ENCODE measurements at places on chromosomes 6 and 20.
A peak's percentile ranks its signal among the peaks of the same experiment; 100 is the strongest.

GRCh38 chr6:169991031-169991390 is 239.6 kb downstream of the ERMARD start:
- no peak for DNase-seq

DNA sequence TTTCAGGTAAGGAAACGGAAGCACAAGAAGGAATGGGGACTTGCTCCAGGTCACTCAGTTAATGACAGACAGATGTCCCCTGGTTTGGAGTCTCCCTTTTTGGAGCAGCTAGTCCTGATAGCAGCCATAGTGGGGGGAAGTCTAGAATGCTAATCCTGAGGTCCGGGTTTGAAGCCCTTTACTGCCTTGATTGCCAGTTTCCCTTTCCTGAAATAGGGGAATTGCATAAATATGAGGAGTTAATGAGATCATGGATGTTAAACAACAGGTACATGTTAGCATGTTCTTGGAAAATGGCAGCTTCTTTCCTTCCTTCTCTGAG is 341 bp upstream of the TTPAL start:
- DNase-seq: no peak

DNA sequence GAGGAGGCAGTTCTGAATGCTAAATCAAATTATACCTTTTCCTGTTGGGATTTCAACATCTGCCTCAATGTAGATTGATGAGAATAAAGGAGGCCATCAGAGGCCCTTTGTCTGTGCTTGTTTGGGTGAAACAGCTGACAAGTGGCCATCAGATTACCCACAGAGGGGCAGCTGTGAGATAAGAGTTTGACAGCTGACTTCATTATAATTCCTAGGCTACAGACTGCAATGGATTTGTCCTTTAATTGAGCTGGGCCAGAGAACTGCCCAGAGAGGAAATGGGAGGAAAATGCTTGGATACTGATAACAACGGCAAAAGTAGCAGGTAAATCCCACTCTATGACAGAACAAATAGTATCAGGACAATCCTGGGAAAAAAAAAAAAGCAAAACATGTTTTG is 649.4 kb downstream of the HDGFL1 start:
- peak; percentile 32 for DNase-seq

GRCh38 chr6:82118150-82118562 is 129.4 kb downstream of the IBTK start:
- DNase-seq: no peak

- DNase-seq: peak; percentile 93
Measured at GRCh38 chr6:108560463-108561308, at the start of gene FOXO3. Gene FOXO3, plus strand, starts transcription at chr6:108560917. Its CDS starts 292 bp downstream, at chr6:108561209.

DNA sequence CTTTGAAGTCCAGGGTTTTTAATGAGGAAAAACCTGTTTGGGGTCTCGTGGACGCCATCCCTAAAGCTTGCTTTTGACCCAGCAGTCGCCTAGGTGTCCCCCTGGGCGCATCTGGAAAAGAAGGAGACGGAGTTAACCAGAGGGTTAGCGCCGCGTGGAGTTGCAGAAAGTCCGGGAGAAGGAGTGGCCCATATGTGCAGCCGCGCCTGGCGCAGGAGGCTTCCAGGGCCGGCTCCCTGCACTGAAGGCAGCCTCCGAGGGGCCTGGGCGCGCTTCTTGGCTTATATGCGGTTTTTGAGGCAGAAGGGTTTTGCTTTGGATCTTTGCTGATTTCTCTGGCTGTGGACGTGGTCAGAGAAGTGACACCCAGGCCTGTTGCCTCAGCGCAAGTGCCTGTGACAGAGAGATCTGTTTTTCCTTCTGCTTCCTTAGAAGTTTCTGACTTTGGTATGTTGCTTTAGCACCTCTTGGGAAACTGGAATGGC is 987 bp downstream of the TMEM181 start:
- peak; percentile 47 for DNase-seq

GRCh38 chr6:80478030-80478429 is 371.6 kb downstream of the BCKDHB start:
- no peak for DNase-seq

All from tongue (tissue), 3 donors.